Urinary bladder (tissue), 4 donors: ENCODE measurements at places on chromosomes 2 and 18. TPM values are rescaled to one million over a fixed set of nuclear protein-coding genes. Genes with fewer than 3 reads are reported as not detected.

SIX3 gene
- not detected for polyA plus RNA-seq

NMS gene
- not detected for polyA plus RNA-seq

SP9 gene
- polyA plus RNA-seq: not detected

MOGAT1 gene
- polyA plus RNA-seq: not detected

DNA sequence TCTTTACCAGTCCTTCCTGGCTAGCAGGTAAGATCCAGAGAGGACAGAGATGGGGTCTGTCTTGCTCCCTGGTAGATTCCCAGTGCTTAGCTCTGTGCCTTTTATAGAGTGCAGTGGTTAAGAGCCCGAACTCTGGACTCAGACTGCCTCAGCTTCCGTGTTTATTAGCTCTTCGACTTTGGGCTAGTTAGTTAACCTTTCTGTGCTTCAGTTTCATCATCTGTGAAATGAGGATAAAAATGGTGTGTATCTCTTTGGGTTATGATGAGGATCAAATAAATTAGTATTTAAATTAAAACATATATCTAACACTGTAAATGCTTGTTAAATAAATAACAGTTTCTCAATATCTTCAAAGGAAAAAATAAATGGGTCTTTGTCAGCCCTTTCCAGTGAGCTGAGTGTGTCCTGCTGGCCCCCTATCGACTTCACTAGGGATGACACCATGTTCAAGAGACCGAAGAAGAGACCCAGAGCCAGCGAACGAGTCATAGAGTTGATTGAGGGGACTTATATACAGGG is 38.2 kb downstream of the CERS6 start:
- no peak for DNase-seq

- DNase-seq: no peak
These were observed 199.8 kb downstream of the EPHA4 start for GRCh38 chr2:221372159-221372884.

- DNase-seq: no peak
These were observed 71.1 kb downstream of the PIK3C3 start for GRCh38 chr18:42025974-42026625.

DNA sequence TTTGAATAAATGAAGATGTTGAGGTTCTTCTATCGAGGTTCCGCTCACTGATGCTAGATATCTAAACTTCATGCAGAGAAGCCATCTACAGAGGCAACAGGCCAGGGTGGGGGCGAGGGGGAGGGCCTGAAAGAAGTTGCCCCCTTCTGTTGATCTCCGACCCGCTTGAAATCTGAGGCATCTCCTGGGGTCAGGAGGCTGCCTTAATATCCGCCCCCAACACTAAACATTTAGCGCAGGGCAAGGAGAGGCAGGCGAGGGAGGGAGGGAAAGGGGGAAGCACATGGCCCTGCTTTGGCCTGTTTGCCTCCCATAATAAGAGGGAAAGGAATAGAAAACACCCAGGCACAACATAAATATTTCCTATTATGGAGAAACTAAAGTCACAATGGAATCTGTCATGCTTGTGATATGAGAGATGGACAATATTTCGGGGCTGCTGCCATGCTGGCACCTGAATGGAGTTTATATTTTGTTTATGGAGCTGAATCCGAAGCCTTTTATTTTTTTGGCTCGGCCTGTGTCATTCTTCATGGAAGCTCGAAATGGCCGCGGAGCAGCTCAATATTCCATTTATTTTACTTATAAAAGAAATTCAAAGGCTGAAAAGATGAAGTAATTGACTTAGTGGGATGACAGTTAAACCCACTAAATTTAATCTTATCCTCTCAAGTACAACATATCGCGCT is 221.1 kb downstream of the INSIG2 start:
- DNase-seq: no peak

DNA sequence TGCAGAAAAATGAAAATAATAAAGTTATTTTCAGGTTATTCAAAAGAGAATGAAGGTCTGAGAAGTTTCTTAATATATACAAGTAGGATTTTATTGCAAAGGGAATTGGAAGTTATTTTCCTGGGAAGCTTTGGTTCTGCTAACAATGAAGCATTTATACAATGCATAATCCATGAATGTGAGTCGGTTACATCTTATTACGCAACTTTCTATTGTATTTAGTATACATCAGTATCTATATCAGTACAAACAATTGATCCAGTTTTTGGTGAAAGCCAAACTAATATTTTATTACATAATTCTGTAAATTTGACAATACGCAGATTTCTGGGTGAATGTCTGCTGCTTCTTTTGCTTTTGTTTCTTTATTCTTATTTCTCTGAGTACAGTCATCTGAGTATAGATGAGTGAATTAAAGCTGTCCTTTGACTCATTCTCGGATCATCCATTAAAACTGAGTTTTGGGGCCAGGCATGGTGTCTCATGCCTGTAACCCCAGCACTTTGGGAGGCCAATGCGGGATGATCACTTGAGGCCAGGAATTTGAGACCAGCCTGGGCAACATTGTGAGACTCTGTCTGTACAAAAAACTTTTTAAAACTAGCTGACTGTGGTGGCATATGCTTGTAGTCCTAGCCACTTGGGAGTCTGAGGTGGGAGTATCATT is 108.5 kb downstream of the SOCS6 start:
- DNase-seq: no peak

DNA sequence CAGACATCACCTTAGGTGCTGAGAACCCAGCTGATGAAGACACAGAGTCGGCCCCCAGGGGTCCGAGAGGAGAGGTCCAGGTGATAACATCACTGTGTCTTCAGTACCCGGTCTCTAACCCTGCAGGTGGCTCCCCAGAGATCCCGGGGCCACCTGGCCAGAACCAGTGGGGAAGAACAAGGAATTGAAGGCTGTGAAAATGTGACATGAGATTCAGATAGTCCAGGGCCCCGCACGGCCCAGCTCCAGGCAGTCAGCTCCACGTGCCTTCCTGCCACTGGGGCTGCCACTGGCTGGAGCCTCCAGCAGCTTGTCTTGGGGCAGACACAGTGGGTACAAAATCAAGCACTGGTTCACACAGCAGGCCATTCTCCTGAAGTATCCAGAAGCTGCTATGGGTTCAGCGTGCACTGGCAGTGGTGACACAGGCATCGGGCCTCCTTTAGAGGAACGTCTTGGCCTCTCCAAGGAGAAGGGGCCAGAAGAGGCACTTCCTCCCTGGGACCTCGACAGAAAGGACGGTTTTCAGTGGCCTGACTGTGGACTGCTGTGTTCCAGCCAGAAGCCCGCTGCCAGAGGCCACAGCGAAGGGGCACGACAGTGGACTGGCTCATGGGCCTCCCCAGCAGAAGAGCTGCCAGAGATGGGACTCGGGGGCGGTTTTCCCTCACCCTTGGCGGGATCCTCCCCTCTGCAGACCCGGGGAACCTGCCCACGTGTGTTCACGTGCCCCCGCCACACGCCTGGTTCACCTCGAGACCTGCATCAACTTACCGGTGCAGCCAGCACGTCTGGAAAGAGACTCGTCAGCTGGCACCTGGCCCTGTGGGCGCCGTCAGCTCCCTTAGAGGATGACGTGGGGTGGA is 150.4 kb downstream of the HDAC4 start:
- no peak for DNase-seq

DNA sequence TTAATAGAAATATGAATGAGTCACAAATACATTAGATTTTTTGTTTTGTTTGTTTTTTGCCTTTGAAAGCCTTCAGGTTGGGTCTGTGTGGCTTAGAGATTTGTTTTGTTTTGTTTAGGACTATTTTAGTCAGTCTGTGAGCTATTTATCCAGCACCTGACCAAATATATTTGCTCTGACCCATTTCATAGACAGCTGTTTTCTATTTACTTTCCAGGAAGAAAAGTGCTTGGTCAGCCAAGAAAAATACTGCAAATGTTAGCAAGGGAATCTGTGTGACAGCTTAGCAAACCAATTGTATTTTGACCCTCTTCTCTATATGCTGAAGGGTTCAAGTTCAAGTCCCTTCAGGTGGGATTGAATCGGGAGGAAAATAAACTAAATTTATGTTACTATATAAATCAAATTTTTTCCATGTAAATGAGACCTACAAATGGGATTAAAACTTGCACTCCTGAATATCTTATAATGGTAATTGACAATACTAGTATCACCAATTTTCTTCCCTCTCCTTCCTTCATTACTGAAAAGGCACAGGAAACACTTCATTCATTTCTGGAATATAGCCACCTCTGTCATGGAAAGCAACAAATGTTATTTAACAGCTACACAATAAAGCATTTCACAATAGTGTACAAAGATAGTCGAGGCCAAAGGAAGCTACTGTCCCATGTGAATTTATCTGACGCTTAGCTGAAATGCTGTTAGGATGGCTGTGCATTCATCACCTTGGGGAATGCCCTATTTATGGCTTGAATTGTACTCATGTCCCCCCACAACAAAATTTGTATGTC is 23.1 kb upstream of the KLF7 start:
- DNase-seq: no peak

DNA sequence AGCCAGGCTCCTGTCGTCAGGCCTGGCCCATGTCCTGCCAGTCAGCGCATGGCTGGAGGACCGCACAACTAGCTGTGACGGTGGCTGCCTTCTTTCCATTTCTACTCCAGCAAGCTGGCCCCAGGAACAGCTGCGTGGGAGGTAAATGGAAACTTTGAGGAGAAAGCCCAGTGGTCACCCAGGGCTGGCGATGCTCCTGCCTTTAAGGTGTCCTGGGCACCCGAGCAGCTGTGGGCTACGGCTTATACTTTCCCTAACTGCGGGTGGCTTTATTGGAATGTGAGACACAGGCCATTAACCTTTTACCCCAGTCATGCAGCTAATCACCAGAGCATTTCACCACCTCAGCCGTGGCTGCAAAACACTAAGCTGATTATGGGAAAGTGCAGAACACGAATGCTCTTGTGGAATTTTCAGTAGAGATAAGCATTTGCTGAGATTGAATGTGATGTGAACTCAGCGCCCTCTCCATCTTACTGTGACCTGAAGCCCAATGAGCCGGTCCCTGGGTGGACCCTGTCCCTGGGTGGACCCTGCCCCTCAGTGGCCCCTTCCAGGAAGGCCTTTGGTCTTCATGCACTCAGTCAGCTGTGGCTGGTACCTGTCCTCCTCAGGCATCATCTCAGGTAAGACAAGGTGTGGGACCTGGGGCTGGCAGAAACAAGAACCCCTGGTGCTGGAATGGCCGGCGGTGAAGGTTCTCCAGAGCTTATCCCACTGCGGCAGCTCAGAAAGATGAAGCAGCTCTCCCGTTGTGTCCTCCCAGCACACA is 275.4 kb upstream of the HS6ST1 start:
- DNase-seq: no peak

GRCh38 chr2:1548910-1549673 is 135.8 kb downstream of the TPO start:
- no peak for DNase-seq

DNA sequence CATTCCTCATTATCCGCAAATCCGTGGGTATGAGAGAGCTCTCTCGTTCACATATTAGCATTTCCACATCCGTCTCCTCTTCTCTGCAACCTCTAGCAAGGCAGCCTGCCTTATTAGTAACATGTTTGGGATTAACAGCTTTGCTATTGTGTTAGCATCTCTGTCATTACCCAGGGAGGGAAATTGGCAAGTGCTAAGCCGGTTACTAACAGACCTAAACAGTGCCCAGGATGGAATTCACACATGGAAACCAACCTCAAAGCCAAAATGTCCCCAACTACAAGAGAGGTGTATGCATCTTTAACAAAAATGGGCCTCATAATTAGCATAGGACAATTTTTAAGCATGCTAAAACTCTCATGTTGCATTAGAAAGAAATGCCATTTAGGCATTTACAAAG is 309.0 kb upstream of the MEIS1 start:
- DNase-seq: no peak

- no peak for DNase-seq
These were observed 929.4 kb upstream of the PIK3C3 start for GRCh38 chr18:41025666-41026065.

GRCh38 chr2:70371753-70372152 is 69.9 kb upstream of the FAM136A start:
- DNase-seq: no peak

GRCh38 chr18:10661317-10661716 is 135.5 kb downstream of the NAPG start:
- no peak for DNase-seq

- no peak for DNase-seq
These were observed 322.3 kb downstream of the KCNS3 start for GRCh38 chr2:18200771-18201170.

GRCh38 chr18:55500316-55501086 is 87.5 kb downstream of the TCF4 start:
- DNase-seq: no peak

GRCh38 chr2:187405921-187406320 is 42.1 kb downstream of the CALCRL start:
- no peak for DNase-seq

DNA sequence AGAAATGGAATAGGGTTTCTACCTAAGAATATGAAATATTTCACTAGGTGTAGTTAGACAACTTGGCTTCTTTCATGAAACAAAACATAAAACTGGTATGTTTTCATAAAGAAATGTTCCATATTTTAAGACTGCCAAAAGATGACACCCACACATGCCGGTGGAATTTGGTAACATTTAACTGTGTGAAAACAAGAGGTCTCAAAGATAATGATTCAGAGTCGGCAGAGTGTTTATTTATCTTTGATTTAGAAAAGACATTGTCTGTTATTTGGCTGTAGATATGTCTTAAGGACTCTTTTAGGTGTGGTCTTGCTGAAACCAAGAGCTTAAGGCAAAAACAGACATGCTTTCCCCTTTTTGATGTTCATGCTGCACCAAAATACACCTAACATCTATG is 63.5 kb upstream of the FN1 start:
- no peak for DNase-seq

DNA sequence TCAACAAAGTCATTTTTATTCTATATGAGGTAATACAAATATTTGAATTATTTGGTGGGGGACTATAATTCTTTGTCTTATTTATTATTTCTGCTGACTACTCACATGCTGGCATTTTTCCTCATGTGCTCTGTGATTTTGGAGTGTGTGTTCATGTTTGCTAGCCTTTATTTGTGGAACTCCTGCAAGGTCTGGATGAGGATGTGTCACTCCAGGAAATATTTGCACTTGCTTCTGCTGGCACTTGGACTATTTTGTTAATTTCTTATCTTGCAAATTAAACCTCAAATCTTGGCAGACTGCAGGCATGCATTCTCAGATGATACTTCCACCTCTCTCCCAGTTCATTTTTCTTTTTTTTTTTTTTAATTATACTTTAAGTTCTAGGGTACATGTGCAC is 34.1 kb downstream of the POLI start:
- no peak for DNase-seq

DNA sequence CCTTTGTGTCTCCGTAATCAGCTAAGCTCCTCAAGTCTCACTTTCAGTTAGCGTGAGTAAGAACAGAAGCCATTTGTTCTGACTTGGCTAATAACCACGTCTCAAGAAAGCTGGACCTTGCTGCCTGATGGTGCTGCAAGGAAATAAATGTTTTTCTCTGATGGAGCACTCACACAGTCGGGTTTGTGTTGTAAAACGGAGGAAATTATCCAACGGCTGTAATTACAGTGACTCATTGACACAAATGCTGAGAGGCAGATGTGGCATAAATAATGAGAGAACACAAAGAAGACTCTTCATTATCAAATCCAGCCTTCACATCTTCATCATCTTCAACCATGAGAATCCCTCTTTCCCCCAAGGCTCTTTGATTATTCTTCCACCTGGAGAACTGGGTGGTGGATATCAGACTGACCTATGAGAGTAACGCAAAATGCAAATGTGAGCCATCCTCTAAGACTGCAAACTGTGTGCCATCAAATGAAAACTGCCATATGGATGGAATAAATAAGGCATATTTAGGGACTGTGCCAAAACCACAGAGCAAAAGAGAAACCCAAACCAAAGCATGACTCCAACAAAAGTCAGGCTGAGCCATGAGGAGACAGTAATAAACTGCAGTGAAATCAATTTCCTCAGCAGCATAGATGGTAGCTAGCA is 252.6 kb downstream of the RND3 start:
- DNase-seq: no peak

GRCh38 chr2:50782543-50782942 is 249.4 kb downstream of the NRXN1 start:
- DNase-seq: no peak
